NCI-H1417 treated with DMSO at 0.1 percent for 48 hours (cell line): ENCODE measurements at places on chromosomes 2 and 18.

- DNase-seq, result no peak
These were observed 1427.7 kb upstream of the CELF4 start for GRCh38 chr18:38993342-38993741.

DNA sequence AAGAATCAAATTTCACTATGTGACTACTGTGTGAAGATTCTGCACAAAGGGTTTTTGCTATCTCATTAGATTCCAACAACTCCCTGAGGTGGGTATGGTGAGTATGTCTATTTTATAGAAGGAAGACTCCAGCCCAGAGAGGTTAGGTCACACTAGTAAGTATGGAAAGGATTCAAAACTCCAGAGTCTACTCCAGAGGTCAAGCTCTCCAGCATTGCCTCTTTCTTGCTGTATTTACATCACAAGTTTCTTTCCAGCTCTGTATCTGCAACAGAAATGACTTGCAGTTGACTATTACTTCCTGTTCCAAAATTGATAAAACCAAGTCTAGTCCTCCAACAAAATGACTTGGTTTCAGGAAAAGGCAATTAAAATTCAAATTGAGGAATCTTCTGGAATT is 2.1 kb downstream of the COL4A4 start:
- no peak for DNase-seq

GRCh38 chr2:97819754-97820153 is 106.4 kb downstream of the ZAP70 start:
- no peak for DNase-seq

DNA sequence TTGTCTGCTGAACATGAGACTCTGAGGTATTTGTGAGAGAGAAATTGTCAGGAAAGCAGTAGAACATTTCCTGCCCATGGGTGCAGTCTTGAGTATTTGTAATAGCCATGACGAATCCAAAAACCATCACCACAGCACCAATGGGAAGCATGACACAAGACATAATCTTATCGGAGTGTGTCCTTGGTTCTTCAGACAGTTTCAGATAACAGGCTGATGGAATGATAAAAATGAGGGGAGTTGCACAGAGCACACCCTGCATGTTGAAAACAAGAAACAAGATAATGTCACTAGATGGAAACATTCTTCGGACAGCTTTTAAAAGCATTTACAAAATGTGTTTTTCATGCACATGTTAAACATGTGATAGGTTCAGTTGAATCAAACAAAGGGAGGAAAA is 56.9 kb downstream of the SLC38A11 start:
- DNase-seq, result no peak

- no peak for DNase-seq
These were observed 1.2 kb downstream of the CDH20 start for GRCh38 chr18:61334491-61334850.

- DNase-seq, result no peak
These were observed 4.5 kb downstream of the RAB31 start for GRCh38 chr18:9712611-9713010.

- DNase-seq, result no peak
These were observed 57.4 kb upstream of the PCBP1 start for GRCh38 chr2:70029814-70030409.

- DNase-seq, result no peak
These were observed 945.1 kb upstream of the PIK3C3 start for GRCh38 chr18:41009926-41010325.

DNA sequence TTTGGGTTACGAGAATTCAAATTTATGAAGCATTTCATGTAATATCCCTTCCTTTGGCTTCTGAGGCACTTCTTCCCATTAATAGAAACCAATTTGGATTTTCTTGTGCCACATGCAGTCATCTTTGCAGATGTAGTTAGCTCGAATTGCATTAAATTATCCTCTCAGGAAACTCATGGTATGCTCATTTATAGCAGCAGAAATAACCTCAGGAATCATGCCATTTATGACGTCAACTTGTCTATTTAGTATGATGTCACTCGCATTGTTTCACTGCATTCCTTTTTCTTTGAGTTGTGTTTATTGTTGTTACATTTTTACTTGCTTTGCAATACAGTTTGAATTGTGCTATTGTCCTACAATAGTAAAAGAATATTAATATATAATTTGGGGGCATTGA is 163.8 kb downstream of the RBM43 start:
- DNase-seq, result no peak

DNA sequence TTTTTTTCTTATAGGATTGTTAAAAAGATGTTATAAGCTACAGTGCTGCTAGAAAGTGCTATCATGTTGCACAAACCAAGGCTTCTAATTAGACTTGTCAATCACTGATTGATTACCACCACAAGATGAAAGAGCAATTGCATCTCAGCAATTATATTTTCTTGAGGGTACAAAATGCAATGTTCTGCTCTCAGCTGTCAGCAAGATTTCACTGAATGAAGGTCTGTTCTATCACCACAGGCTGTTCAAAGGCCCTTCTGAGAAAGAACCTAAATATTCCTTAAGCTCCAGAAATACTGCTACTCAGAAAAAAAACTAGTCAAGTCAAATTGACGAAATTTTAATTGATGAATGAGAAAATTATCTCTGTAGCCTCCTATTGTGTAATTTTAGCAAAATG is 301.9 kb upstream of the KYNU start:
- no peak for DNase-seq

- no peak for DNase-seq
These were observed 1129.9 kb upstream of the GYPC start for GRCh38 chr2:125526093-125526492.

- no peak for DNase-seq
These were observed 93.7 kb upstream of the ZNF516 start for GRCh38 chr18:76588601-76589226.

GRCh38 chr18:49250816-49251388 is 209.5 kb downstream of the DYM start:
- no peak for DNase-seq

GRCh38 chr2:178824181-178824580 is 17.0 kb upstream of the TTN start:
- no peak for DNase-seq

GRCh38 chr2:234326694-234327093 is 170.2 kb downstream of the ARL4C start:
- no peak for DNase-seq
